ENCODE measurements at places on chromosomes 4 and X.

DNA sequence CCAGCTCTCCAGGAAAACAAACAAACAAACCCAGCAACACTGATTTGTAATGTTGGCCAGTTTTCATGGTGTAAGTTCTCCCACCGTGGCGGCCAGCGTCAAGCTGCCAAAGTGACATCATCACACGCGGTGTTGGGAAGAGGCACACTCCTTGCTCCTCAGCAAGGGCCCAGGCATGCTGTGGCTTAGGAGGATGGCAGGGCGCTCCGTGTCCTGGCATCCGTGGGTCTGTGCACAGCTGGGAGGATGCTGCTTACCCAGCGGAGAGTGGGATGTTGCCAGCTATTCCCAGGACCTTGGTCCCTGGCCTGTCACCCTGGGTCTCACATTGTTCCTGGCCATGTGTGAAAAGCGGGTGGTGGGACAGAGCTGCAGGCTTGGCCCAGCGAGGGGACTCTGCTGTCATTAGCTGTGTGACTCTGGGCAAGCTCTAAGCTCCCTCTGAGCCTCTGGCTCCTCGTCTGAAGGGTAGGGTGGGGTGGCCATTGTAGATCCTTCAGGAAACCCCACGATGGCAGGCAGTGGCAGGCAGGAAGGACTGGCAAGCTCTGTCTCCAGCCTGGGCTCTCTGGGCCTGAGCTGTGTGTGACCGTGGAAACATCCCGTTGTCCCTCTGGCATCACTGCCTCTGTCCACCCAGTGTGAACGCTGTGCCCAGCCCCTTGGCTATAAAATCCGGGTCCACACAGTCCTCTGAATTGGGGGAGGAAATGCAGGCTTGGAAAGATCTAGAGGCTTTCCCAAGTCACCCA, 10.8 kb downstream of the PSAPL1 start:
- DNase-seq = no peak

DNA sequence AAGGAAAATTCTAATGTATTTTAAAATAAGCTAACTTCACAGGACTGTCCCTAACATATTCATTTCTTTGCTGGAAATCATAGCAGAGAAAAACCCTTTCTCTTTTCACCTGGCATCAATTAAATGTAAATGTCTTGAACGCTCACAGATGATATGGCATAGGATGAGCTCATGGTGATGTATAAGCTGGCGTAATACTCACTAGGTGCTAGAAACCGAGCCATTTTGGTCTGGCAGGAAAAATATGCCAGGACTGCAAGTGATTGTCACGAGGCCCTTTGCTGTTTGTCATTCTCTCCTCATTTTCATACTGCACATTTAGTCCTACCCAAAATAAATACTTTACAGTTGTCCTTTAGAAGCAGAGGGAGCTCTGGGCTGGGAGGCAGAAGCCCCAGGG, 222.7 kb upstream of the LNX1 start:
- no peak for DNase-seq

DNA sequence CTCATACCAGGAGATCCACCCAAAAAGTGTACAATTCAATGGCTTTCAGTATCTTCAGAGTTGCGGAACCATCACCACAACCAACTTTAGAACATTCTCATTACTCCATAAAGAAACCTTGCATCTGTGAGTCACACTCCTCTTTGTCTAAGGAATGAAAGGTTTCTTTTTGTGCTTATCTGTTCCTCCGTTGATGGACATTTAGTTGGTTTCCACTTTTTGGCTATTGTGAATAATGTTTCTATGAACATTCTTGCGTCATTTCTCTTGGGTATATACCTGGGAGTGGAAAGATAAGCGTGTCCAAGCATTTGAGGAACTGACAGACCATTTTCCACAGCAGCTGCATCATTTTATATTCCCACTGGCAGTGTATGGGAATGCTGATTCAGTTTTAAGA, 10.6 kb downstream of the FAM184B start:
- DNase-seq = no peak

DNA sequence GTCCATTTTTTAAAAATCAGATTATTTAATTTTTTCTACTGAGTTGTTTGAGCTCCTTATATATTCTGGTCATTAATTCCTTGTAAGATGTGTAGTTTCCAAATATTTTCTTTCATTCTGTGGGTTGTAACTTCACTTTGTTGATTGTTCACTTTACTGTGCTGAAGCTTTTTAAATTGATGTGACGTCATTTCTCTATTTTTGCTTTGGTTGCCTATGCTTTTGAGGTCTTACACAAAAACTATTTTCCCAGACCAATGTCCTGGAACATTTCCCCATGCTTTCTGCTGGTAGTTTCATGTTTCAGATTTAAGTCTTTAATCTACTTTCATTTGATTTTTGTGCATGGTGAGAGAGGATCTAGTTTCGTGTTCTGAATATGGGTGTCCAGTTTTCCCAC, 753.6 kb downstream of the TRIML1 start:
- DNase-seq = no peak

DNA sequence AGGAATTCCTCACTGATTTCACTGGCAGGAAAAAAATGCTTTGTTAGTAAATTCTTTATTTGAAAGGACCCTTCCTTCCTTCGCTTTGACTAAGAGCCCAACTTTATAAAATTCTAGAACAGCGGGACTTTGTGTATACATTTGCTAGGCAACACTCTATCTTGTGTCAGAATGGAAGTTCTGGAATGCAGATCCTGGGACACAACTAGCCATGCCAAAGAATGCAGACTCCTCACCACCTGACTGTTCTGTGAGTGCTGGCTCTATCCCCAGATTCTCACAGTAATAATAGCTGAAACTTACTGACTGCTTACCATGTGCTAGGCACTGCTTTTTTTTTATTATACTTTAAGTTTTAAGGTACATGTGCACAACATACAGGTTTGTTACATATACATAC, 73.3 kb upstream of the ZDHHC15 start:
- no peak for DNase-seq

DNA sequence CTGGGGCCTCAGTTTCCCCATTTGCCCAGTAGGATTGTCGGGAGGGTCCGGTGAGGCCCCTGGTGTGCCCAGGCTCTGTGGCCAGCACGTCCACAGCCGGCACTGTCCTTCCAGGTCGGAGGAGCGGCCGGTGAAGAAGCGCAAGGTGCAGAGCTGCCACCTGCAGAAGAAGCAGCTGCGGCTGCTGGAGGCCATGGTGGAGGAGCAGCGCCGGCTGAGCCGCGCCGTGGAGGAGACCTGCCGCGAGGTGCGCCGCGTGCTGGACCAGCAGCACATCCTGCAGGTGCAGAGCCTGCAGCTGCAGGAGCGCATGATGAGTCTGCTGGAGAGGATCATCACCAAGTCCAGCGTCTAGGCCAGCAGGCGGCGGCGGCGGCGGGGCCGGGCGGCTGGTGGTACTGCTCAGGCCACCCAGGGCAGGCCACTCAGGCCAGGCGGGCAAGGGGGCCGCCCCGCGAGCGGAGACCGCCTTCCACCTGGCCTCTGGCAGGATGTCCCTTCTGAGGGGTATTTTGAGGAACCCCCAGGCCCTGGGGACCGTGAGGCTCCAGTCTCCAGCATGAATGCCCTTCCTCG, 6.7 kb downstream of the MSANTD1 start:
- no peak for DNase-seq

DNA sequence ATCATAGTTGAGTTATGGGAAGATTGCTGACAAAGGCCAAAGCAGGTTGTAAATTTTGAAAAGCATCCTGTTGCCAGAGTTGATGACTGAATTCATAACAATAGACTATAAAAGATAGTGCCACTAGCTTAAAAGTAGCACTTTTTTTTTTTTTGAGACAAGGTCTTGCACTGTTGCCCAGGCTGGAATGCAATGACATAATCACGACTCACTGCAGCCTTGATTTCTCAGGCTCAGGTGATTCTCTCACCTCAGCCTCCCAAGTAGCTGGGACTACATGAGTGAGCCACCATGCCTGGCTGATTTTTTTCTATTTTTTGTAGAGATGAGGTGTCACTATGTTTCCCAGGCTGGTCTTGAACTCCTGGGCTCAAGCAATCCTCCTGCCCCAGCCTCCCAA, 122.7 kb downstream of the SPOCK3 start:
- no peak for DNase-seq

DNA sequence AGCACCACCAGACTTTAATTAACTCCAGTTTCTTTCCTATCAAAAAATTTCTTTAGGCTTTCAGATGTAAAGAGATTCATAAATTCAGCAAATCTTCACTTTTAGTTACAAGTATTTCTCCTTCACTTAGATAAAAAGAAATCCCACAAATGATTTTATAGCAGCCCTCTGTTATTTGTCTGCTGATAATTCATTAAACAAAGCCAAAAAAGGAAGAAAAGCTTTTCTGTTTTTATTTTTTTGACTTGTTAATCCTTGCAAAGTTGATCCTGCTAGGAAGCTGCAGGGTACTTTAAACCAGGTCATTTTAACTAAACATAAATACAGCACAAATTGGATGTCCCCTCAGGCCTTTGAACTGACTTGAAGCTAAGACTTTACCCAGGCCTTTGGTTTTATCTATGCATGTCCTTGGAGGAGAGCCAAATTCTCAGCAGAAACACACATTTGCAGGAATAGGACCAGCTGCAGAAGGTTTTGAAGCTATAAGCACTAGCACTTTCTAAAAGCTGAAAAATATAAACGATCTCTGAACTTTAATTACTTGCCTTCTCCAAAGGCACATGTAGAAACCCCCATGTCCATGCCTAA, 57.5 kb downstream of the PCDH18 start:
- no peak for DNase-seq

- DNase-seq = no peak
Measured at GRCh38 chrX:37817176-37817575, 30.2 kb downstream of the DYNLT3 start.

DNA sequence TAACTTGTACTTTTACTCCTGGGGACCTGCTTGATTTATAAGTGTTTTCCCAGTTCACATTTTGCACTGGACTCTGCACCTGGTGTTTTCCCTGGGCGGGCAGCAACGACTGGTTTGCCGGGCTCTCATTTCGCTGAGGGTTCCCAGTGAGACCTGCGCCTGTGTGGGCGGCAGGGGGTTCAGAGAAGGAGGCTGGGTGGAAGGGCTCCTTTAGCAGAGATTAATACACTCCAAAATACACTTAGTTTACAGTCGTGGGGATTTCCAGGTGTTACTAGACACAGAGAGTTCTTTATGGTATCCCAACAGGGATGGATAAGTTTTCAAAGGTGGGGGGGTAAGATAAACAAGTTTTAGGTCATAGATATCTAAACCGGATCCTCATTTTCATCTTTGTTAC, 53.0 kb upstream of the SHISA3 start:
- DNase-seq = no peak

- no peak for DNase-seq
Measured at GRCh38 chr4:10162341-10163000, 45.9 kb upstream of the WDR1 start.

- DNase-seq = peak; percentile 2
Measured at GRCh38 chrX:51641421-51642021, 22.8 kb upstream of the CENPVL3 start.

- no peak for DNase-seq
Measured at GRCh38 chrX:102599951-102600579, 750 bp downstream of the ARMCX5 start.

DNA sequence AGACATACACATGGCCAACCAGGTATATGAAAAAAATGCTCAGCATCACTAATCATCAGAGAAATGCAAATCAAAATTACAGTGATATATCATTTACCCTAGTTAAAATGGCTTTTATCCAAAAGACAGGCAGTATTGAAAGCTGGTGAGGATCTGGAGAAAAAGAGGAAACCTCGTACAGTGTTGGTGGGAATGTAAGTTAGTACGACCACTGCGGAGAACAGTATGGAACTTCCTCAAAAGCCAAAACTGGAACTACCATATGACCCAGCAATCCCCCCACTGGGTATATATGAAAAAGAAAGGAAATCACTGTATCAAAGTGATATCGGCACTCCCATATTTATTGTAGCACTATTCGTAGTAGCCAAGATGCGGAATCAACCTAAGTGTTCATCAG, 23.4 kb downstream of the ABHD18 start:
- no peak for DNase-seq

DNA sequence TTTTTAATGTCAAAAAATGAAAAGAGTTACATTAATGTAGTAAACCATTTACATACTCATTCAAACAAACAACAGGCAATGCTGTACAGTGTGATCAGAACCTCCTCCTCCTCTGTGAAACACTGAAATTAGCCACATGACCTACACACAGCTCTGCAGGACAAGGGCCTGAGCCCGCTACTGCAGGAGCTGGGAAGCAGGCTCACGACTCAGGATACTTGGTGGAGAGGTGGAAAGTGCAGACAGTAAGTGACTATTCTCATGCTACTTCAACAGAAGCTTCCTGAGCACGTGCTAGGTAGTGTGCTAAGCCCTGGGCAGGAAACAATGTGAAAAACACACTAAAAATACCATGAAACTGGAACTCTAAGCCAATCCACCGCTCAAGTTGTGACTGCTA, 56.8 kb downstream of the TAPT1 start:
- DNase-seq = no peak

GRCh38 chrX:24526616-24527015, 61.5 kb downstream of the PDK3 start:
- no peak for DNase-seq

DNA sequence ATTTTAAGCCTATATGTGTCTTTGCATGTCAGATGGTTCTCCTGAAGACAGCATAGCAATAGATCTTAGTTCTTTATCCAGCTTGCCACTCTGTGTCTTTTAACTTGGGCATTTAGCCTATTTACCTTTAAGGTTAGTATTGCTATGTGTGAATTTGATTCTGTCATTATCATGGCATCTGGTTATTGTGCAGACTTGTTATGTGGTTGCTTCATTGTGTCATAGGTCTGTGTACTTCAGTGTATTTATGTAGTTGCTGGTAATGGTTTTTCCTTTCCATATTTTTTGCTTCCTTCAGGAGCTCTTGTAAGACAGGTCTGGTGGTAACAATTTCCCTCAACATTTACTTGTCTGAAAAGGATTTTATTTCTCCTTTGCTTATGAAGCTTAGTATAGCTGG, 1443.5 kb downstream of the FAM133A start:
- DNase-seq = no peak

DNA sequence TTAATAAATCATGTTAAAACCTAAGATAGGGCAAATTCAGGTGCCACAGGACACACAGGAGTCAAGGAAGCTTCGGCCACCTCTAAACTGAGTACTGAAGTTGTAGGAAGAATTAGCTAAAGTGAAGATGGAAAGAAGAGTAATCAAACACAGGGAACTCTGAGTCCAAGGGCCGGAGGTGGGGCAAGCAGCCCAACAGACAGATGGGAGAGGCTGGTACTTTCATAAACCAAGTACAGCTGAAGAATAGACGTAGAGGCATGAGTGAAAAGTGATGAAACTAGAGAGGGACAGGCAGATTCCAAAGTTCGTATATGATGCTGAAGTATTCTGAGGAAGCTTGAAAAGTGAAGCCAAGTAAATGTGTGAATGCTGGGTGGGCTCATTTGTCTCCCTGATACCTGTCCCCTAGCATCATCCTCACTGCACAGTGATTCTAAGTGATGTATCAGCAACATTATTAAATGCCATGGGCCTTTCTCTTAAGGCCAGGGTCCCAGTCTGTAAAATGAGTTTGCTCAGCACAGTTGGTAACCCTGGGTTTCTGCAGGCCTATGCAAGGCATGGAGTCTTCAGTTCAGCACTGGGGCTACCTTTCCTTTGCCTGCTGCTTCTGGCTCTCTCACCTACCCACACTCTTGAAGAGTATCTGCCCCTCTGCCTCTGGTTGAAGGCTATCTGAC, 203.3 kb downstream of the NR3C2 start:
- DNase-seq = no peak

GRCh38 chr4:107380190-107380589, 339.8 kb downstream of the PAPSS1 start:
- DNase-seq = no peak
